CD4-positive, alpha-beta T cell treated with Interleukin-1 beta for 1 hour (primary cell): ENCODE measurements at places on chromosomes 11 and 22.

DNA sequence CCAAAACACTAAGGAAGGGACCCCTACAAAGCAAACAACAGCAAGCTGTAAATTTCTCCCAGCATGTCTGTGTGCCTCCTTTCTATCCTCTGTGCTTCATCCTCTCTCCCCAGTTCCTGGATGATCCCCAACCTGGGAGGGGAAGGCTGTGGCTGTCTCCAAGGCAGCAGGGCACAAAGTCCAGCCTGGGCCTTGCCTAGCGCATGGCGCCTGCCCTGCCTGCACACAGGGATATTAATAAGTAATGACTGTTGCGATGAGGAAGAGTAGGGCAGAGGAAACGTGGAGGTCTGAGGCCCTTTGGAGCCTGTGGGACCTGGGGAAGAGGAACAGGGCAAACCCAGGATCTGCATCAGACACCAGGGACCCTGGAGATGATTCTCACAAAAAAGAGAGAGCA lies 2.0 kb downstream of the USH1C start:
- DNase-seq = no peak

GRCh38 chr11:78381865-78382264 lies 35.8 kb downstream of the GAB2 start:
- DNase-seq = no peak

- DNase-seq = no peak
These were observed at the start of gene CASP5 for GRCh38 chr11:105023003-105023402. Gene CASP5, minus strand, starts transcription at chr11:105023168. Its CDS starts 32 bp downstream, at chr11:105023136.

GRCh38 chr11:119865661-119866156 lies 136.7 kb upstream of the NECTIN1 start:
- no peak for DNase-seq

- no peak for DNase-seq
These were observed 65.9 kb upstream of the HMGXB4 start for GRCh38 chr22:35191412-35191811.

GRCh38 chr11:96156379-96156722 lies 186.6 kb downstream of the MAML2 start:
- DNase-seq = no peak

DNA sequence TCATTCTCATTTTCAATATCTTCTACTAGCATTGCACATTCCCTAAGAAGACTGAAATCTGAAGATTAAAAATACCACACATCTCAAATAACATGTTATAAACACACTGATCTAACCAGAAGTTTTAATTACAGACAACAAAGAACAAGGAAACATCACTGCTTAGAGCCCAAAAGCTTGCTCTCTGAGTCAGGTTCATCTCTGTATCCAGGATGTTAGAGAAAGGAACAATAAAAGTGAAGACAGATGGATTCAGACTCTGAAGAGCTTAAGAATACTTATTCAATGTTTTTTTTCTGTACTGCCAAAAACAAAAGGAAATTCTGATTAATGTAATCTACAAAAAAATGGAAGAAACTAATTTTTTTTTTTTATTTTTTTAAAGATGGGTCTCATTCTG lies 16.5 kb downstream of the RDX start:
- DNase-seq = no peak
